ENCODE measurements at places on chromosomes 11 and 22.

- no peak for DNase-seq
These were observed 3.8 kb downstream of the RSPH14 start for GRCh38 chr22:23137905-23138561.

- DNase-seq, result no peak
These were observed 6.0 kb downstream of the SYT9 start for GRCh38 chr11:7257724-7258123.

- DNase-seq, result no peak
These were observed 266.8 kb downstream of the MN1 start for GRCh38 chr22:27534720-27535125.

DNA sequence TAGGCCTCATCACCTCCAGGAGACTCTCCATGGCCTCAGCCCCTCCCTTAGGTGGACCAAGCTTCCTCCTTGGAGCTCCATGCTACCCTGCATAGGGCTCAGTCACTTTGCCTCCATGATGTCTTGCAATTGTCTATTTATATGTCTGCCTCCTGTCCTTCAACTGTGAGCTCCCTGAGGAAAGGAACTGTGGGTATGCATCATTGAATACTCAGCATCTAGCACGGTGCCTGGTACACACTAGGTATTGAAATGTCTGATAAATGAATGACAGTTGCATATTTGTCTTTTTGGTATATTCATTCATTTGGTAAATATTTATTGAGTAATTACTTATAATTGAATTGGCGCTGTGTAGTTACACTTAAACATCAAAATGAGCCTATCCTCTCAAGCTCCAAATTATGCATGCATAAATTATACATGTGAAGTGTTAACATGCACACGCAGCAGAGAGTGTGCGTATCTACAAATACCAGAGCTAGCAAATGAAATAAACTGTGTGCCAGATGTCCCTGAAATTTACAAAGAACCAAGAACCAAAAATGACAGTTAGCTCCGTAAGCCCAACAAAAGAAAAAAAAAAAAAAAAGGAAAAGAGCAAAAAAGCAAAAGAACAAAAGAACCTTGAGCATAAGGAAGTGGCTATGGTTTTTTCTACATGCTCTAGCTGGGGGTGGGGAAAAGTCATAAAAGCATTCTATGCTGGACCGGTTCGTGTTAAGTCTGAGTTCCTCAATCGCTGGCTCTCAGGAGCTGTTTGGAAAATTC lies 25.2 kb downstream of the GRAP2 start:
- DNase-seq, result no peak

Data from NCI-H526 (cell line).